Activated CD8-positive, alpha-beta memory T cell treated with anti-CD3 and anti-CD28 coated beads for 4 hours (primary cell): ENCODE measurements at places on chromosomes 4 and X.

DNA sequence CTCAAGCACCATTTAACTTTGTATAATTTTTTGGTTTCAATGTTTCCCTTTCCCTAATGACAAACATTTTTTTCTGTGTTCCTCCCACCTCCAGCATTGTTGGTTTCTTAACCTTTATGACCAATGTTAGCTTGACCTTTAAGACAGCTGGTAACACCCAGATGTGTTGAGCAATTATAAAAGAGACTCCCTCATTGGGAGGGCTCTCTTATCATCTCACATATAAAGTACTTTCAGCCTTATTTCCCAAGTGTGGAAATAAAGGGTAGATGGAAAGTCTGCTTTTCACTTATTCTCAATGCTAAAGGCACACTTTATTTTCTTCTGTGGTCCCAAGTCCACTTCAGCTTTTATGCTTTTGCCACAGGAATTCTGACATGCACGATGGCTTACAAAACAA is 1420.4 kb downstream of the RAPGEF2 start:
- DNase-seq = no peak

GRCh38 chr4:74682567-74683359 is 111.6 kb downstream of the BTC start:
- DNase-seq = no peak

GRCh38 chr4:152346526-152346925 is 189.4 kb downstream of the FBXW7 start:
- no peak for DNase-seq

DNA sequence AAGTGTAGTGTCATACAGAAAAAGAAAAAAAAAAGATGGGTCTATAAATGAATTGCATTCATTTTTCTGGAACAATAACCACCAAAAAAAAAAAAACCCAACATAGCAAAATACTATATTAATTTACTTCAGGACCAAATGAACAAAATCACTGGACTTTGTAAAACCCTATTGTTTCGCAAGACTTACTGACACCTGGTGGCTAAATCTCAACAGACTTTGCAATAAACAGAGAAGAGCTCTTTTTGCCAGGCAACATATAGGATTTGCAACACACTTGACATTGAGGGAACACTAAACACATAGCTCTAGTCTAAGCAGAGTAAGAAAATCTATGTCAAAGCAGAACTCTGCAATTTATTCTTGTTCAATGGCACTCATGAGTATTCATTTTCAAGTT is 990.2 kb downstream of the STPG2 start:
- no peak for DNase-seq

- DNase-seq = no peak
These were observed 172.0 kb upstream of the ZC4H2 start for GRCh38 chrX:65148232-65148631.

DNA sequence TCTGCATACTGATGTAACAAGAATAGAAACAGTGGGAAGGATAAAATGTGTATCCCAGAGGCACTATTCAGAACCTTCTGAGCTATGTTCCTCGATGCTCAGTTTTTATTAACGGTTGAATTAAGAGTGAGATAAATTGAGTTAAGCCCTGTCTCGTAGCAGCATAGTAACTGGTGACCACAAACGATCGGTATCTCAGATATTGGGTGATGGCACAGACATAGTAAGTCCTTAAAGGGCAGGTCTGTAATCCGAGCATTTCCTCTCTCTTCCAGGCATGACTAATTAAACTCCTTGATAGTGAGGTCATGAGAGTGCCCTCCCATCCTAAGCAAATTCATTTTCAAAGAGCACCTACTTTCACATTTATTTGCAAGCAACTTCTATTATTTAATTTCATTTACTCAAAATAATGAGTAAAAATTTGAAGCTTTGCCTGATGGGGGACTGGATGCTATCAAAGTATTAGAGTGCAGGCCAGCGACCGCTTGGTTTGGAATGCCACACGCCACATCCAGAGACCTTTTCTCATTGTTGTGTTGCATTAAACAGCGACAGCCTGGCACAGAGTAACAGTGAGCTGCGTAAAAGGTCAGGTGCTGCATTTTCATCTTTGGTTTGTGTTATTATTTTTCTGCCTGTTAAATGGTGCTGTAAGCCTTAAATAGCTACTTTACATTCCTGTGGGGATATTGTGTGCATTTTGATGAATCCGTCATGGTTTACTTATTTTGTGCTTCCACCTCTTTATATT is 101.9 kb downstream of the PCDH7 start:
- DNase-seq = no peak

DNA sequence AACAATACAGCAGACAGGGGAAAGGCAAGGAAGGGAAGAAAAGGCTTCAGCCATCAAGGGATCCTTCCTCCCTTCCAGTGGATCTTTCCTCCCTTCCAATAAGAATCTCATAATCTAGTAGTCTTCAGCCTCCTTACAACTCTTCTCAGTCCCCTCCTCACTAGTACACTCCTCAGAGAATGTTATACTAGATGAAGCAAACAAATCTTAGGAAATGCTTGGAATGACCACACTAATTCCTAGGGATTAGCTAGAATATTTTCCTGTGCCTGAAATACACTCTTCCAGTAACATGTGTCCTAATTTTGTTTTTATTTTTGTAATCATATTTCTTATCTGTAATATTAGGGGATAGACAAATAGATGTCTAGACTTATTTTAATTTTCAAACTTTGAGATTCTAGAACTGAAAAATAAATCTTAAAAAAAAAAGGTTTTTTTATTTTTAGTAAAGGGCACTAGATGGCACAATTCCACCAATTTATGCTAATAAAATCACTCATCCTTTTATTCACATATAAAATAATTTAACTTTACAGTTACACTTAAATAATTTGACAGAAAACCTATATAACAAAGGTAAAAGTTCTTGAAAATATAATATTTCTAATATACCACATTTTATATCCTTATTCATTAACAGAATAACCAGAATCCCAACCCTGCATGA is 7.0 kb upstream of the STPG2 start:
- no peak for DNase-seq

GRCh38 chrX:41009850-41010846 is 75.1 kb upstream of the USP9X start:
- DNase-seq = no peak

- DNase-seq = no peak
These were observed 138.9 kb downstream of the SOWAHB start for GRCh38 chr4:76758996-76759395.
